HCT116 (cell line): ENCODE measurements at places on chromosomes 13 and 19. TPM values are rescaled to one million over a fixed set of nuclear protein-coding genes. Genes with fewer than 3 reads are reported as not detected.
A peak's percentile ranks its signal among the peaks of the same experiment; 100 is the strongest.

DNA sequence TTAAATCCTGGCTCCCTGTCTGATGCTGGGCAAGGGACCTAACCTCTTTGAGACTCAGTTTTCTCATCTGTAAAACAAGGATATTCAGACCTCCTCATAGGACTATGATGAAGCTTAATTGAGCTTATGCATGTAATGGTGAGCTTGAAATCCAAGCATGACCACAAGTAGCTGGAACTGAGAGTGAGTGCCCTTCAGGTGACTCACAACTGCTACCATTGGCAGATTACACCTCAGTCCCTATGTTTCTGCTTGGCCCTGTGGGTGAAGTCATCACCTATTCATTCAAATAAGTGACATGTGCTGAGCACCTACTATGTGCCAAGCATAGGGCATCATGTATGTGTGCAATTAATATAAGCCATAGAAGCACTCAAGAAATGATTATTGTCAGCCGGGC is 25.7 kb downstream of the NOVA2 start:
- no peak overlapping the region for H3K27ac ChIP-seq
- no peak overlapping the region for H3K4me3 ChIP-seq
- DNase-seq, result no peak
- H3K4me1 ChIP-seq, result peaks cover 8% of the 10 kb centered on the region; the same call in 1 of the 2 replicates
- no peaks in the 10 kb centered on the region for H3K27me3 ChIP-seq

DNA sequence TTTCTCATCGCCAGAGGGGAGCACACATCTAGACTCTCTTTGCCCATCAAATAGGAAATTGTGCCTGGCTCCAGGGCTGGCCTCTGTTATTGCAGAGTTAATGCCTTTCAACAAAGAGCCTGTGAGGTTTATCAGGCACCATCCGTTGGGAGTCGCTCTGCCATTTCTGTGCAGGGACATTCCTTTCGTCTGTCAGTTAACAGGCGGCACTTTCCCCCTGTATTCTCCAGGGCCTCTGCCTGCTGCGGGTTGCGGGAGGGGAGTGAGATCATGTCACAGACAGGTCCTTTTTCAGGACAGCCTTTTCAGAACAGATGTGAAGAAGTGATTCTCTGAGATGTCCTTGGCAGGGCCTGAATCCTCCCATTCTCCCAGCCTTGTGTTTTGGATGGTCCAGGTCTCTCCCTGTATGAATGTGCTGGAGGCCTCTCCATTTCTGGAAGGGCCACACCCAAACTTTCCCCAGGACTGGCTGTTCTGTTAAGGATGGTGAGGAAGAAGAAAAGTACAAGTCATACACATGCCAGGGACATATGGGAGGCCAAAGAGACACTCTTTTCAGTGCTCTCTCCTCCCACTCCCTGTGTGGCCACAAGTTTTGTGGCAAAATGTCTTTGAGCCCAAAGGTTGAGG is 14.9 kb downstream of the SERP2 start:
- no peaks in the 10 kb centered on the region for H3K27me3 ChIP-seq
- no peak overlapping the region for H3K27ac ChIP-seq
- DNase-seq, result no peak

- H3K4me3 ChIP-seq, result no peak overlapping the region
- H3K36me3 ChIP-seq, result no peaks in the 10 kb centered on the region; the same call in 1 of the 2 replicates
- peak; percentile 12 for DNase-seq
- H3K4me1 ChIP-seq, result peaks cover 3% of the 10 kb centered on the region; the same call in 1 of the 2 replicates
- H3K27me3 ChIP-seq, result no peaks in the 10 kb centered on the region
Measured at GRCh38 chr13:19984430-19985218, 26.1 kb downstream of the ZMYM2 start.

- H3K36me3 ChIP-seq, result no peaks in the 10 kb centered on the region
- no peak overlapping the region for H3K4me3 ChIP-seq
- no peaks in the 10 kb centered on the region for H3K27me3 ChIP-seq
- H3K4me1 ChIP-seq, result peaks cover 16% of the 10 kb centered on the region; the same call in 1 of the 2 replicates
- no peak for DNase-seq
- no peak overlapping the region for H3K27ac ChIP-seq
Measured at GRCh38 chr13:73138276-73138637, 79.5 kb downstream of the KLF5 start.

GRCh38 chr13:27201661-27202060 is 30.1 kb upstream of the USP12 start:
- H3K4me3 ChIP-seq, result no peak overlapping the region
- peaks cover 26% of the 10 kb centered on the region for H3K4me1 ChIP-seq
- no peaks in the 10 kb centered on the region for H3K36me3 ChIP-seq
- H3K27ac ChIP-seq, result no peak overlapping the region

DNA sequence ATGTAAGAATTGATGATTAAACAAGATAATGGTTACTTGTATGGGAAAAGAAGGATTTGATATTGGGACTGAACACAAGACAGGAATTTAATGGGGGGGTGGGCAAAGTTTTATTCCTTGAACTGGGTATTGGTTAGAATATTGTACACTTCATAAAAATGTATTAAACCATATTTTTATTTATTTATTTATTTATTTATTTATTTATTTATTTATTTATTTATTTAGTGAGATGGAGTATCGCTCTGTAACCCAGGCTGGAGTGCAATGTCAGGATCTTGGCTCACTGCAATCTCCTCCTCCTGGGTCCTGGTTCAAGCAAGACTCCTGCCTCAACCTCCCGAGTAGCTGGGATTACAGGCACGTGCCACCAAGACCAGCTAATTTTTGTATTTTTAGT is 287.1 kb upstream of the SLITRK5 start:
- H3K27me3 ChIP-seq, result no peaks in the 10 kb centered on the region
- DNase-seq, result no peak

- no peak for DNase-seq
- no peaks in the 10 kb centered on the region for H3K27me3 ChIP-seq
- H3K4me3 ChIP-seq, result no peak overlapping the region
- H3K4me1 ChIP-seq, result peaks cover 3% of the 10 kb centered on the region; the same call in 1 of the 2 replicates
- H3K27ac ChIP-seq, result no peak overlapping the region
Measured at GRCh38 chr13:95745752-95746151, 68.8 kb downstream of the DNAJC3 start.

- H3K27ac ChIP-seq, result peak overlapping the region; percentile 20; the same call in 1 of the 2 replicates
- peak overlapping the region; percentile 62 for H3K4me3 ChIP-seq
- DNase-seq, result peak; percentile 50
- no peaks in the 10 kb centered on the region for H3K36me3 ChIP-seq
- peaks cover 61% of the 10 kb centered on the region for H3K4me1 ChIP-seq
Measured at GRCh38 chr19:17680230-17680722, 7.9 kb downstream of the UNC13A start.

DNA sequence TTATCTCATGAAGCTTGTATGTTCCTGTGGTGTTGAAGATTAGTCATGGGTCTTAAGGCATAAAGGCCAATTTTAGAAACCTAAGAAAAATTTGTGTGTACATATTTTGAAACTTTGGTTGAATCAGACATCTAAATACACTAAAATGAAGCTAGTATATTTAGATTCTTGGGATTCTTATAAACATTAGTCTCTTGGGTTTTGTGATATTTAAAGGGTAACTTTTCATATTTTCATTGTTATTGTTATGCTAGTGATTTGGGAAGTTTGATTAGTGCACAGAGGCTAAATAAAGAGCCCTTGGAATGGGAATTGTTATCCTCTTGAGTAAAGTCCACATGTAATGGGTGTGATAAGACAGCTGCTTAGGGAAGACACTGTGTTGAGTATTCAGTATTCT is 24.5 kb downstream of the UBA2 start:
- H3K27ac ChIP-seq, result no peak overlapping the region
- no peaks in the 10 kb centered on the region for H3K4me1 ChIP-seq
- no peak overlapping the region for H3K4me3 ChIP-seq
- no peak for DNase-seq

DNA sequence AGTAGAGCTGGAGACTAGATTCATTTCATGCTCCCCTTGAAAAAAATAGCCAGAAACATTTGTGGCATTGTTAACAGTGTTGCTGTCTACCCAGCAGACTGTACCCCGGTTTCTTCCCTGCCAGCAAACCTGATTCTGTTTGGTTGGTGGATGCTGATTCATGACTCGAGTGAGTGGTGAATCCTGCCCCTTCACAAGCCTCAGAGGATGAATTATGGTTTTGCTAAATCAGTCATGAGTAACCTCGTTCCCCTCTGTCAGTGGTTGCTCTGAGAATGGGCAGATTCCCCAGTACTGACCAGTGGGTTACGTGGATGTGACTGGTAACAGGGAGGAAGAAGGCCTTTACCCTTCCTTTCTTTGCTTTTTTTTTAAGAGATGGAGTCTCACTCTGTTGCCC is 10.1 kb downstream of the NLRP12 start:
- H3K4me3 ChIP-seq, result no peak overlapping the region
- no peaks in the 10 kb centered on the region for H3K4me1 ChIP-seq
- H3K27me3 ChIP-seq, result no peaks in the 10 kb centered on the region
- H3K27ac ChIP-seq, result no peak overlapping the region
- H3K36me3 ChIP-seq, result no peaks in the 10 kb centered on the region
- no peak for DNase-seq

- no peaks in the 10 kb centered on the region for H3K4me1 ChIP-seq
- H3K36me3 ChIP-seq, result no peaks in the 10 kb centered on the region
Measured at GRCh38 chr13:101648766-101649487, 196.5 kb downstream of the ITGBL1 start.

DNA sequence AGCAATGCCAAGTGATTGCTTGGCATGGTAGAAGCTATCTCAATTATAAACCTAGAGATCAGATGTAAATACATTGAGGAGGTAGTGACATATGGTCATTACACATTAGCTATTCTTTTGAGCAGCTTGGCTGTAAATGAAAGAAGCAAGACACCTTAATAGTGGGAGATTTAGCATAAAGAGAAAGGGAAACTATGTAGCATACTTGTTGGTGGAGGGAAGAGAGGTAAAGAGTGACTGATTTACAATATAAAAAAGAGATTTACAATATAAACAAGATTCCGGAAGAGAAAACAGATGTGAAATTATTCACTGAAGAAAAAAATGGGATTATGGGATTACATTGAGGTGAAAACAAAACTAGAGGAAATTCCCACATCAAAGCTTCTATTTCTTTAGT is 2009.6 kb downstream of the OLFM4 start:
- no peak overlapping the region for H3K27ac ChIP-seq
- no peak for DNase-seq
- H3K27me3 ChIP-seq, result no peaks in the 10 kb centered on the region
- H3K4me1 ChIP-seq, result no peaks in the 10 kb centered on the region
- no peaks in the 10 kb centered on the region for H3K36me3 ChIP-seq

DNA sequence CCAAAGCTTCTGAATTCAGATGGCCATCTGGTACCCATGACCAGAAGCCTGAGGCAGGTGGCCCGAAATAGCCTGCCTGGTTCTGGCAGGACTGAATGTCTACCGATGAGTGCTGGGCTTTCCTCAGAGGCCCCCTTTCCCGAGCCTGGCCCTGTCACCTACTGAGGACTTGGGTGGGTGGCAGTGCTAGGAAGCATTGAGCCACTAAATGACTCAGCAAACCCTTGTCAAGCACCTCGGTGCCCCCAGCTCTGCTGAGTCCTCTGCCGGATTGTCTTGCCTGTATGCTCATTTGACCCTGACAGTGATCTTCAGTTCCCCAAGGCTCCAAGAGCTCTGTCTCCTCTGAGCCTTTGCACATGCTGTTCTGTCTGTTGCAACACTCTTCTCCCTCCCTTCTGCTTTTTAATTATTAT is 17.9 kb downstream of the PPP1R37 start:
- H3K36me3 ChIP-seq, result no peaks in the 10 kb centered on the region
- peaks cover 9% of the 10 kb centered on the region; the same call in 1 of the 2 replicates for H3K4me1 ChIP-seq
- no peak for DNase-seq
- H3K27ac ChIP-seq, result no peak overlapping the region

- DNase-seq, result no peak
- H3K4me1 ChIP-seq, result peaks cover 6% of the 10 kb centered on the region; the same call in 1 of the 2 replicates
- no peak overlapping the region; the same call in 1 of the 2 replicates for H3K4me3 ChIP-seq
- H3K36me3 ChIP-seq, result no peaks in the 10 kb centered on the region
- H3K27me3 ChIP-seq, result no peaks in the 10 kb centered on the region
Measured at GRCh38 chr13:46355088-46355468, 32.0 kb downstream of the RUBCNL start.

- H3K4me3 ChIP-seq, result no peak overlapping the region
- DNase-seq, result no peak
- no peaks in the 10 kb centered on the region for H3K4me1 ChIP-seq
Measured at GRCh38 chr19:7690779-7691258, 10.2 kb downstream of the TRAPPC5 start.

Gene FCGBP
- 5.7 TPM for total RNA-seq

Gene TMPRSS9
- total RNA-seq, result not detected

Gene TJP3
- 69.6 TPM for total RNA-seq

Gene PPP1R13L
- 89.1 TPM for total RNA-seq

Gene NPAS1
- 4.6 TPM for total RNA-seq

Gene MAG
- 0.17 TPM for total RNA-seq

Gene CDC42EP5
- 0.64 TPM for total RNA-seq

Gene PTPRH
- 15.9 TPM for total RNA-seq

Gene PLK5
- not detected for total RNA-seq

Gene ADGRE3
- not detected for total RNA-seq

Gene PROZ
- not detected for total RNA-seq

Gene GRWD1
- 64.8 TPM for total RNA-seq
